Lung (tissue), 17 donors: ENCODE measurements at places on chromosomes 3 and 15. TPM values are rescaled to one million over a fixed set of nuclear protein-coding genes. Genes with fewer than 3 reads are reported as not detected.

- H3K27ac ChIP-seq = no peak overlapping the region
- peak; percentile 69 for DNase-seq
- no peak overlapping the region for H3K4me3 ChIP-seq
Measured at GRCh38 chr15:90873998-90874605, 5.7 kb downstream of the FURIN start.

DNA sequence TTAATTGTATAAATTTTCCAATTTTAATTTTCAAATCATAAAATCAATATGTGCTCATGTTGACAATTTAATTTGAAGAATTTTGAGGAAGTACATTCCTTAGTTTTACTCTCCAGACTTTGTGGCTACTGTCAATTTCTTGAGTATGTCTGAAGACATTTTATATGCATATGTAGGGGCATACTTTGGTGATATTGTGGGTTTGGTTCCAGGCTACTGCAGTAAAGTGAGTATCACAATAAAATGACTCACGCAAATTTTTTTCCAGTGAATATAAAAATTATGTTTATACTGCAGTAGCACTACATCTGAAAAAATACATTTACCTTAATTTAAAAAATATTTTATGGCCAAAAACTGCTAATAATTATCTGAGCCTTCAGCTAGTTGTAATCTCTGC is 123.2 kb upstream of the PLCL2 start:
- DNase-seq = no peak
- H3K4me3 ChIP-seq = no peak overlapping the region
- H3K36me3 ChIP-seq = no peaks in the 10 kb centered on the region

Gene TRH
- total RNA-seq = not detected

- no peaks in the 10 kb centered on the region for H3K36me3 ChIP-seq
- no peak overlapping the region for H3K4me3 ChIP-seq
- H3K27ac ChIP-seq = peak overlapping the region; percentile 78
- H3K4me1 ChIP-seq = peaks cover 11% of the 10 kb centered on the region
- H3K27me3 ChIP-seq = no peaks in the 10 kb centered on the region
Measured at GRCh38 chr15:89129123-89129815, 41.0 kb downstream of the ABHD2 start.

GRCh38 chr3:30996467-30996866 is 102.0 kb upstream of the GADL1 start:
- no peaks in the 10 kb centered on the region for H3K4me1 ChIP-seq
- no peak overlapping the region for H3K4me3 ChIP-seq
- no peak for DNase-seq

DNA sequence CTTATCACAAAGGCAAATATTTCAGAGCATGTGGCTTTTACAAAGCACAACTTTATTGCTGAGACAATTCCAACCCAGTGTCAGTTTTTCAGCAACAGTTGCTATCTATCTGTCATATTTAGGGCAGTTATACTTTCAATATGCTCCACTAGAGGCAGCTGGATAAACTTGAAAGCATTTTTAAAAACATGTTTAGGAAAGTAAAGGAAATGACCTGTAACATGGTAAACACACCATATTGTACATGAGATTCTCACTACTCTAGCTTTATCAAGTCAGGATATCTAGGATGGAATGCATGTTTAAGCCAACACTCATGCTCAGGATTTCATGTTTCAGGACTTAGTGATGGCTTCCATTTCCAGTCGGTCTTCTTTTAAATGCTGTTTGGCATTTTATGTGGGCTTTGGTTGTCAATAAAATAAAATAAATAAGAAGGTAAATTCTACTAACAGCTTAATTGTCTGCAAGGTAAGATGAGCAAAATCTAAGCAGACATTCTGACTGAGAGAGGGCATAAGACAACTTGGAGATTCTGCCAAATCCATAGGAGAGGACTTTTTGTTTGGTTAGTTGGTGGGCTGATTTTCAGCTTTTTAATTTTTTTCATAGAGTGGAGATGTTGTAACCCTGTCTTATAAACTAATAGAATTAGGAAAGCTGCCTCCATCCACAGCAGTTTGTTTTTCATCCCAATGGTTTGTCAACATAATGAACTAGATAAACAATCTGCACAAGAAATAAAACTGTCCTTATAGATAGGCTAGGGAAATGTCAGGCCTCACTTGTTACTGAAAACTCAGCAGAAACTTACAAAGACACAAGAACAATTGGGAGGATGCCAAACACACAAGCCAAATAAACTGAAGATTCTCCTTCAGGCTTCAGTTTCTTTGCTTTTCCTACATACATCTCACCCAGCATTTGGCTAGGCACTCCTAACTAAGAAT is 63.4 kb upstream of the CPB1 start:
- H3K27me3 ChIP-seq = no peaks in the 10 kb centered on the region
- peak; percentile 54 for DNase-seq
- H3K4me1 ChIP-seq = peaks cover 32% of the 10 kb centered on the region
